ENCODE measurements at places on chromosomes 5 and 9. TPM values are rescaled to one million over a fixed set of nuclear protein-coding genes. Genes with fewer than 3 reads are reported as not detected.

DNA sequence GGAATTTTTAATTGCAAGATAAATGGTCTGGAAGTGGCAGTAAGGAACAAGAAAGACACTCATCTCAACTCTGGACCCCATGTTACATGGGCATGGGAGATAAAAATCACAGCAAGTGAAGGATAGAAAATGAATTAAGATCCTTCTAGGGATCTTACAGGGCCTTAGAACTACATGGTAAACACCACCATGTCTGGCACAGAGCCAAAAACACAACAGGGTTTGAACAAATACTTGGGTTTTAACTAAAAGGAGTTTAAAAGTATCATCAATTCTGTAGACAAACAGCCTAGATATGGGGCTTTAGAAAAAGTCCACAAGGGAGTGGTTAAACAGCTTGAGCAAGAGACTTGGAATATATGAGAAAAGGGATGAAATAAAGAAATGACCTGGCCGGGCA lies 366.4 kb downstream of the ARL15 start:
- no peak overlapping the region for H3K27ac ChIP-seq
- H3K27me3 ChIP-seq, result no peaks in the 10 kb centered on the region
- H3K36me3 ChIP-seq, result no peaks in the 10 kb centered on the region
- no peak for DNase-seq

GRCh38 chr5:82466986-82467561 lies 188.9 kb upstream of the RPS23 start:
- H3K27ac ChIP-seq, result no peak overlapping the region
- H3K27me3 ChIP-seq, result no peaks in the 10 kb centered on the region
- no peak overlapping the region for H3K4me3 ChIP-seq
- no peaks in the 10 kb centered on the region for H3K36me3 ChIP-seq

DNA sequence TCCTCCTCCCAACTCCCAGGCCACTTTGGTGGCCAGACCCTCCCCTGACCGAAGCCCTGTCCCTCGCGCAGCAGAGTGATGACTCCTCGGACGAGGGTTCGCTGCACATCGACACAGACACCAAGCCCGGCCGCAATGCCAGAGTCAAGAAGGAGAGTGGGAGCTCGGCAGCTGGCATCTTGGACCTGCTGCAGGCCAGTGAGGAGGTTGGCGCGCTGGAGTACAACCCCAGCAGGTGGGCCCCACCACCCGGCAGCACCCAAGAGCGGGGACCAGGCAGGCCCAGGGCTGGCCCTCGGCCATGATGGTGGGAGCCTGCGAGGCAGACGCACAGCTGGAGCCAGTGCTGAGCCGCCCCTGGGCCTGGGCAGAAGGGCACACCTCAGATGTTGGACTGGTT lies 90.6 kb downstream of the PHF2 start:
- no peak overlapping the region for H3K4me3 ChIP-seq
- no peaks in the 10 kb centered on the region for H3K27me3 ChIP-seq
- peaks cover 10% of the 10 kb centered on the region for H3K36me3 ChIP-seq
- DNase-seq, result no peak
- no peak overlapping the region for H3K27ac ChIP-seq

DNA sequence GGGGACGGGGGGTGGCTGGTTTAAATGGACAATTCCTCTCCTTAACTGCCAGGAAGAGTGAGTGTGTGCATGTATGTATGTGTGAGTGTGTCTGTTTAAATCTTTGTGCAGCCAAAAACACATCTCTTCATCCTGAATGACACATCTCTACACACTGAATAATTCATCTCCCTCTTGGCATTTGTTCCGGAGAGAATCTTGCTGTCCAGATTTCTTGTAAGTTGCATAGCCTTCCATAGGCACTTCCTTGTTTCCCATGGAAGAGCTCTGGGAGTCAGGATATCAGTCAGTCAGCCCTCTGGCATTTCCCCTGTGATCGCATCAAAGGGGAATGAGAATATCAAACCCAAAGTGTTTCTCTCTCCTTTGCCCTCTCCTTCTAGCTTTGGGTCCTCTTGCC lies 74.7 kb downstream of the WWC1 start:
- no peaks in the 10 kb centered on the region for H3K27me3 ChIP-seq
- H3K4me1 ChIP-seq, result no peaks in the 10 kb centered on the region
- DNase-seq, result no peak
- no peak overlapping the region for H3K27ac ChIP-seq
- H3K36me3 ChIP-seq, result no peaks in the 10 kb centered on the region

- no peaks in the 10 kb centered on the region for H3K27me3 ChIP-seq
- no peaks in the 10 kb centered on the region for H3K36me3 ChIP-seq
- DNase-seq, result no peak
- H3K4me3 ChIP-seq, result no peak overlapping the region
- H3K4me1 ChIP-seq, result no peaks in the 10 kb centered on the region
- H3K27ac ChIP-seq, result no peak overlapping the region
Measured at GRCh38 chr5:8848997-8849594, 696.8 kb downstream of the SEMA5A start.

GRCh38 chr5:30991462-30991861 lies 202.0 kb upstream of the CDH6 start:
- no peaks in the 10 kb centered on the region for H3K27me3 ChIP-seq
- no peaks in the 10 kb centered on the region for H3K36me3 ChIP-seq
- H3K4me3 ChIP-seq, result no peak overlapping the region
- DNase-seq, result no peak
- no peak overlapping the region for H3K27ac ChIP-seq
- no peaks in the 10 kb centered on the region for H3K4me1 ChIP-seq

- peaks cover 7% of the 10 kb centered on the region for H3K4me1 ChIP-seq
- H3K27me3 ChIP-seq, result peaks cover 6% of the 10 kb centered on the region
- no peak for DNase-seq
- H3K27ac ChIP-seq, result no peak overlapping the region
- no peaks in the 10 kb centered on the region for H3K36me3 ChIP-seq
Measured at GRCh38 chr5:134460551-134460950, 48.9 kb upstream of the CDKN2AIPNL start.

DNA sequence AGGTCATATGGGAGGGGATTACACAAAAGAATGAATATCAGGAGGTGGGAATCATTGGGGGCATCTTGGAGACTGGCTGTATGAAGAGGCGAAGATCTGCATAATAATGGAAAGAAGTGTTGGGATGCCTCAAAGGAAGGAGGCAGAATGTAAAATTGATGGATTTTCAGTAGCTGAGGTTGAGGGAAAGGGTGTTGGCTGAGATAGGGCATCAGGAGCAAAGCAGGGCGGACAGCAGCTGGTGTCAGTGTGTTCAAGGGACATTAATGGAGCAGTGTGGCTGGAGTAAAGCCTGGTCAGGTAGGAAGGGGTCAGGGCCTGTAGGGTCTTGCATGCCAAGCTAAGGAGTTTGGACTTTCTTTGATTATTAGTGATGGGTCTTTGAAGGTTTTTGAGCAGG lies 65.2 kb upstream of the TNFAIP8 start:
- peaks cover 3% of the 10 kb centered on the region for H3K36me3 ChIP-seq
- peak overlapping the region; percentile 92 for H3K27ac ChIP-seq
- no peak for DNase-seq

DNA sequence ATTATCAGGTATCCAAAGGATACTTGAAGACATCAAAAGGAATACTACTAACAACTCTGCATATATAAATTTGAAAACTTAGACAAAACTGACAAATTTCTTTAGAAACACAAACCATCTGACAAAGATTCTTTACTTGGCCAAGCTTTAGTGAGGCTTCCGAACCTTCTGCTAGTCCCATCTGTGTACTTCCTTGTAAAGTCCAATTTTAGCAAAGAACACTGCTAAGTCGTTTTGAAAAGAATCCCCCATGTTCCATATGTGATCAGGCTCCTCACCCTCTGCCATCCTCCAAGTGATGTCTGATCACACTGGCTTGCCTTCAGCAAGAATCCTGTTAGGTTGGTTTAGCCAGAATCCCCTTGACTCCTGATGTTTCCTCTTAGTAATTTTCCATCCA lies 150.0 kb upstream of the ACO1 start:
- H3K27ac ChIP-seq, result no peak overlapping the region
- H3K27me3 ChIP-seq, result no peaks in the 10 kb centered on the region
- no peak overlapping the region for H3K4me3 ChIP-seq
- H3K36me3 ChIP-seq, result no peaks in the 10 kb centered on the region
- H3K4me1 ChIP-seq, result no peaks in the 10 kb centered on the region

DNA sequence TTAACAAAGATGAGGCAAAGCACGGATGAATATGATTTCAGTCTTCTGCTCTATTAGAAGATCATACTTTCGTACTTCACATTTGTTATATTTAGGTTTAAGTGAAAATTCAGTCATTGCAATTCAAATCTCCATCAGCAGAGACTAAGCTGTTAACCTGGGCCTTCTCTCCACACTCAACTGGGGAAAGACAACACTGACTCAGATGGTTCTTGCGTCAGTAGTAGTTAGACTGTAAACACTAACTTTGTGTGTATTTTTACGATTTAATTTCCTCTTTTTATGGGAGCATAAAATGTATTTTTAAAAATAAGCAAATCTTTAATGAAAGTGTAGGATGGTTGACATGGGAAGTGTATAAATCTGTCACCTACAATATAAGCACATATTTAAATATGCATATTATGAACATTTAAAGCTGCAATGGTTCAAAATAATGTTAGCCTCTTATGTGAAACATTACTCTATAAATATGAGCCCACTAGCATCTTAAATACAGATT lies 42.7 kb upstream of the ZNF608 start:
- no peaks in the 10 kb centered on the region for H3K36me3 ChIP-seq
- no peak for DNase-seq
- no peak overlapping the region for H3K4me3 ChIP-seq
- H3K4me1 ChIP-seq, result no peaks in the 10 kb centered on the region
- no peak overlapping the region for H3K27ac ChIP-seq

DNA sequence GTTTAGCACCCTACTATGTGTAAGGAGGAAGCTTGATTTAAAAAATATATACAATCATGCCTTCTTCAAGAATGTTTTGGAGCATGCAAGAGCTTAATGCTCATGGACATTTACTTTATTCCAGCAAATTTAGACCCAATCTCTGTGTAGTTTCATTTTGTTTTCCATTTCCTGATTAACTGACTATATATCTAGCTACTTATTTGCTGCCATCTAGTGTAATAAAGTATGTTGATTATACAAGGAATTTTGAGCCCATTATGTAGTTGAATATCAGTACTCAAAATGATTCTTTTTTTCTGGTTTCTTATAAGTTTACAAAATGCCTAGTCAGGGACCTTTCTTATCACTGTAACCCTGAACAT lies 100.0 kb upstream of the CCDC152 start:
- H3K27ac ChIP-seq, result no peak overlapping the region
- H3K36me3 ChIP-seq, result no peaks in the 10 kb centered on the region
- H3K4me1 ChIP-seq, result no peaks in the 10 kb centered on the region
- no peak overlapping the region for H3K4me3 ChIP-seq
- DNase-seq, result no peak

DNA sequence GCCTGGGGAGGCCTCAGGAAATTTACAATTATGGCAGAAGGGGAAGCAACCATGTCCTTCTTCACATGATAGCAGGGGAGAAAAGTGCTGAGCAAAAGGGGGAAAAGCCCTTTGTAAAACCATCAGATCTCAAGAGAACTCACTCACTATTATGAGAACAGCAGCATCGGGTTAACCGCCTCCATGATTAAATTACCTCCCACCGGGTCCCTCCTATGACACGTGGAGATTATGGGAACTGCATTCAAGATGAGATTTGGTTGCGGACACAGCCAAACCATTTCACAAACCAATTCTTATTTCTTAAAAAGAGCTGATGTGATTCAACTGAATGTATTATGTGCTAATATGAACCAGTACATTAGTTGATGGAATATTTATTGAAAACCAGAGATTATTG lies 63.9 kb downstream of the PARP8 start:
- DNase-seq, result no peak
- no peaks in the 10 kb centered on the region for H3K27me3 ChIP-seq
- H3K4me3 ChIP-seq, result no peak overlapping the region
- H3K36me3 ChIP-seq, result peaks cover 4% of the 10 kb centered on the region
- H3K27ac ChIP-seq, result no peak overlapping the region

GRCh38 chr5:141493500-141494422 lies 4.9 kb downstream of the PCDHGC5 start:
- H3K27me3 ChIP-seq, result peaks cover 86% of the 10 kb centered on the region
- H3K36me3 ChIP-seq, result no peaks in the 10 kb centered on the region
- H3K4me3 ChIP-seq, result no peak overlapping the region
- DNase-seq, result no peak
- no peak overlapping the region for H3K27ac ChIP-seq

The FAM78A gene
- 79.4 TPM for total RNA-seq

The STK32A gene
- total RNA-seq, result not detected

The SMIM33 gene
- 0.19 TPM for total RNA-seq
